ENCODE measurements at places on chromosomes 2 and 18.

DNA sequence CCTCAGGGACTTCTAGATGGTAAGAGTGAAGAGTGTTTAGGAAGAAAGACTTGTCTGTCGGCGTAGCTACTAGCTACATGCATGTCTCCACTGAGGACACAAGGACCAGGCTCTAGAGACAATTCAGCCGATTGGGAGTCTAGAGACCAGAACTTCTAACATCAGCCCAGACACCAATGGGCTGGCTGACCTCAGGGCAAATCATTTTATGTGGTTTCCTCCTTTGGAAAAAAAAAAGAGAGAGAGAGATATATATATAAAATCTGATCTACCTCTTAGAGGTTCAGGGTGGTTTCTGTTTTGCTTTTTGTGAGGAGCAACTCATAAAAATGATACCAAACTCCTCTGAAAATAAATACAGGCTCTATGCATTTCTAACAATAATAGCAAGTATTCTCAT, 212.8 kb downstream of the BCL2 start:
- no peak for DNase-seq

DNA sequence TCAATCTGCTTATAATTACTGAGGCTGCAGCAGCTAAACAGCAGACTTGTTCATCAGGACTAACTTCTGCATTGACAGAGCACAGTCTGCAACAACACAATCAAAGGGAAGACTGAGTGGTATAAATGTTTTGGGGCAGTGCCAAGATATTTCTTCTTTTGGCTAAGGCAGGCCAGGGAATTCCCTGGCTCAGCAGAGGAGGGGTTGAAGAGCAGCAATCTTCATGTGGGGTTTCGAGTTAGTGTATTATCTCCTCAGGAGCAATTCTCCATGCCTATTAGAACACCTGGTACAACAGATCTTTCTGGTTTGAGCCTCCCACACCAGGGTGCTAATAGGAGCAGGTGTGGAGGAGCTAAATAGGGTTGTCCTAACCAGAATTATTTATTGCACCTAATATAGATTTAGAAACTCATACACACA, 103.0 kb upstream of the STK17B start:
- DNase-seq: no peak

- no peak for DNase-seq
These were observed 247.1 kb downstream of the MYCN start for GRCh38 chr2:16187482-16187817.

DNA sequence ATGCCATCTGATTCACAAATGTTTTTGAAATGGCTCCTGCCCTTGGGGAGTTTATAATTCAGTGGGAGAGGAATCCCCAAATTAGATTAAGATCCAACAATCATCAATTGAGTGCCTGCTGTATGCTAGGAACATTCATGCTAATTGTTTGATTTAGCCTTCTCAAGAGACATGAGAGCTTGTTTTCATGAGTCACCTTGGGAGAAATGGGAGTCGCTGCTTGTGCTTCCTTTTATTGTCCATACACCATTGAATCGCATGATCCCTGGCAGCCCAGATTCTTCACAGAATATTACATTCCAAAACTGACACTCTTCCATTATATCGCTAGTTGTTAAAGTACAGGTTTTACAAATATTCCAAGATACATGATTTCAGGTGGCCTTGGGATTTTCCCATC, 106.0 kb upstream of the MAP3K20 start:
- DNase-seq: no peak

DNA sequence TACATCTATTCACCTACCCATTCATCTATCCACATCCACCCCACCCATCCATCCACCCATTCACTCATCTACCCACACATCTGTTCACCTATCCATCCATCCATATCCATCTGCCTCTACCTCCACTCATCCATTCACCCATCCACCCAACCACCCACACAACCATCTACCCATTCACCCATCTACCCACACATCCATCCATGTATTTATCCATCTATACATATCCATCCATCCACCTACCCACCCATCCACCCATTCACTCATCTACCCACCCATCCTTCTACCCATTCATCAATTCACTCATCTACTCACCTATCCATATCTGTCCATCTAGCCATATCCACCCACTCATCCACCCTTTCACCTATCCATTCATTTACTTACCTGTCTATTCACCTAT, 187.6 kb downstream of the ASB1 start:
- no peak for DNase-seq

DNA sequence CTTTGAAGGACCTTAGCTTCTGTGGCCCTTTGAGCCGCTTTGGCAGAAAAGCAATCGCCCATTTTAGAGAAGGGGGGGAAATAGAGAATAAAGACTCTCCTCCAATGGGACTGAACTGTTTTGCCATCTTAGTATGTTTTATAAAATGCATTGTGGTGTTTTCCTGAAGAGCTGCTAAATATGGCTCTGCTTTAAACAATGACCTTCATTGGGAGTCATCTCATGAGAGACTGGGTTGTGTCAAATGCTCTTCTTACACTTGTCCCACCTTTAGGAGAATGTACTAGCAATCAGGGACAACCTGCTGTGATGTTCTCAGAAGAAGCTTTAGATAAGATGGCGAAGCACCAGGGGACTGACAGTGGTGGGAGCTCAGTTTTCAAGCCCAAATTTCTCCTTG, 418.9 kb upstream of the POU3F3 start:
- DNase-seq: no peak

- DNase-seq: no peak
These were observed 3.5 kb upstream of the CHRNG start for GRCh38 chr2:232535761-232536530.

DNA sequence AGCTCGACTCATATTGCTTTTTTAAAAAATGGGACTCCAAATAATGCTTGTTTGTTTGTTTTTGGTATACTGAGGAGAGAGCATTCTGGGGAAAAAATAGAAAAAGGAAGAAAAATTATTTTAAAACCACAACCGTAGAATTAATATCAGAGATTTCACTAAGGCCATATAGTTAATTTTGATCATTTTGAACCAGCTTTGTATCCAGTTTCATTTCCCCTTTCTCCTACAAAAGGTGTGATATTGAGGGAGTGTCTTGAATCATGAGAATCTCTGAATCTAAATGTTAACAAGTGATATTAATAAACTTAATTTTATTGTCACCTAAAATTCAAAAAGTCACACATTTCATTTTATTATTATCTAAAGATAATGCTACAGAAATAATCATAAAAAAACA, 198.5 kb upstream of the GALNT5 start:
- no peak for DNase-seq

- peak; percentile 7 for DNase-seq
These were observed 91.8 kb downstream of the ACVR1 start for GRCh38 chr2:157784169-157784822.

DNA sequence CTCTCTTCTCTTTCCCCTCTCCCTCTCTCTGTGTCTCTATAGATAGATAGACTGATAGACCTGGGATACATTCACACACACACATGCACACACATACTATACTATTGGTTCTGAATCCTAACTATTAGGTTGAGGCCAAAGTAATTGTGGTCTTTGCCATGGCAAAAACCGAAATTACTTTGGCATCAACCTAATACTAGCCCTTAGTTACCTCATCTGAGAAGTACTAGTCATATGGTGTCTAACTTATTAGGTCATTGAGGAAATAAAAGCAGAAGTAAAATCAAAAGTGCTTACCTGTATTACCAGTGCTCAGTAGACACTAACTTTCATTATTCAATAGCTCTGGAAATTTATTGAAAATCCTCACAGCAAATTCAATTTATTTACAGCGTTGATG, 451.5 kb downstream of the EPHA4 start:
- DNase-seq: no peak

DNA sequence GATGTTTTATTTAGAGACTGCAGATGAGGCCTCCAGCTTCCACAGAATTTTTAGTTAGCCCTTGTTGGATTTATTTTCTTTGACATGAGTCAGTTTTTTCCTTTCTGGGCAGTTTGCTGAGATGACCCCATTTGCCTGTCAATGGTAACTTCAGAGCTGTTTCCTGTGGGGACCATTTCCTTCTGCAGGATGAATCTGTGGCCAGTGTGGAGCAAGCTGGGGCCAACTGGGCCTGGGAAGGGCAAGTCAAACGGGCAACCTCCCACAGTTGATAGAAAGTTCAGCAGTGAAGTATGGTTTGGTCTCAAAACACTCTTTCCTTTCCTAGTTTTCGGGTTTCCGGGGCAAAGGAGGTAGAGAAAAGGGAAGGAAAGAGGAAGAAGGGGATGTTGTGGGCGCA, 291.4 kb upstream of the NRP2 start:
- no peak for DNase-seq

- no peak for DNase-seq
These were observed 34.8 kb upstream of the SMIM21 start for GRCh38 chr18:75462178-75462832.

GRCh38 chr18:61428266-61428665, 95.0 kb downstream of the CDH20 start:
- no peak for DNase-seq

GRCh38 chr2:234427081-234428061, 69.5 kb downstream of the ARL4C start:
- DNase-seq: peak; percentile 70

DNA sequence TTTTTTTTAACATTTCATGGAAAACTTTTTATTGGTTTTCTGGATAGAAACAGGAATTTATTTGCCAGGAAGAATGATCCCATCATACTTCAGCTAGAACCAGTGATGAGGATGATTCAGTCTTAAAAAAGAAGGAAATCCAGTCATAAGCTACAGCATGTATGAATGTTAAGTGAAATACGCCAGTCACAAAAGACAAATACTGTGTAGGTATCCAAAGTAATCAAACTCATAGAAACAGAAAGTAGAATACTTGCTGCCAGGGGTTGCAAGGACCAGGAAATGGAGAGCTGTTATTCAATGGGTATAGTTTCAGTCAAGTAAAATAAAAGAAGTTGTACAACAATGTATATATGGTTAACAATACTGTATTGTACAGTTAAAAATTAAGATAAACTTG, 21.3 kb downstream of the PSME4 start:
- no peak for DNase-seq

- no peak for DNase-seq
These were observed 15.5 kb downstream of the KCNIP3 start for GRCh38 chr2:95312543-95313201.
